ENCODE measurements at places on chromosomes 5 and 9.

DNA sequence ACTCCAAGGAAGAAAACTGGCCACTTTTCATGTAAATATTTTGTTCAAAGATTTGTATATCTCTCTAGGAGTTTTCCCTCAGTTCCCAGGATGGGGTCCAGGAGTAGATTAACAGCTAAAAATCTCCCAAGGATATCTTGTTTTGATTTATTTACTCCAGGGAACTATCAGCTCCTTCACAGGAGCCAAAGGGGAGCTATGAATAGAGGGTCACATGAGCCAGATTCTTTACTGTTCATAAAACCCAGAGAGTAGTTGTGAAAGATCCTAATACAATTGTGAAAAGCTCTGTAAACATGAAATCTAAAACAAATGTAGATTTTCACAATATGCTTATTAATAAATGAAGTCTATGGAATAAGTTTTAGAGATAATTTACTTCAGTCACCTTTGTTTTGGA lies 16.9 kb downstream of the DIMT1 start:
- DNase-seq, result no peak

GRCh38 chr5:112228667-112229066 lies 190.4 kb downstream of the EPB41L4A start:
- no peak for DNase-seq

DNA sequence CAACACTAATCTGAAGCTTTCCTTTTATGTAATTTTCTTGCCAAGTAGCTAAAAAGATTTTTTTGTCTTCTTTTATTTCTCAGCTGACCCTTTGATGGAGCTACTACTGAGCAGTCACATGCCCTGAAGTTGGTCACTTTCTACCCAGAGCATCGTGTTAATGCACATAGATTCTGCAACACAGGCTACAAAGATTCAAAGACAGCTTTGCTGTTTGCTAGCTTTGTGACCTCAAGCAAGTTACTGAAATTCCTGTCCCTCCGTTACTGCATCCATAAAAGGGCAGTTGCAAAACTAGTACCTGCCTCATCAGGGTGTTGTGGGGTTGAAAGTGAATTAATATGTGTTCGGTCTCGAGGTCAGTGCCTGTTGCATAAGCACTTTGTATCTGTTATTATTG lies 179.9 kb downstream of the GAS1 start:
- DNase-seq, result no peak

- DNase-seq, result no peak
These were observed 30.0 kb upstream of the TRIO start for GRCh38 chr5:14112998-14113652.

GRCh38 chr9:121887553-121888437 lies 205.3 kb downstream of the TTLL11 start:
- peak; percentile 79 for DNase-seq

- peak; percentile 20 for DNase-seq
These were observed 9.4 kb downstream of the PRELID2 start for GRCh38 chr5:145825751-145826180.

DNA sequence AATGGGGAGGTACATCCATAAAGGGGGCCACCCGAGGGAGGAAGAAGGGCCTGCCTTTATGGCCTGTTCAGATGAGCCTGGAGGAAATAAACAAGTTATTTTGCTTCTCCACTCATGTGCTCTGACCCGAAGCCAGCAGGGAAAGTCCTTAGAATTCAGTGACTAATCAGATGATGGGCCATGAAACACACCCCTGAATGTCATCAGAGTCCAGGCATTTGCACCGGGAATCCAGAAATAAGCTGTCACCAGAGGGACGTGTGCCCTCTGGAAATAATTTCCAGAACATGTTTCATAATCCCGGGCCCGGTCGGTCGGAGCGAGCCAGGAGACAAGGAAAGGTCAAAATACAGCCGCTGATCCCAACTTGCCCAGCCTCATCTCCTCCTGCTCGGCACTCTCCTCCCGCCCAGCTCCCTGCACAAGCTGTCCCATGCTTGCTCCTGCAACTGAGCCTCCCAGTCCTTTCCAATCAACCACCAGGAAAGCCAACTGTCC lies 73.6 kb upstream of the ZNF622 start:
- DNase-seq, result no peak

DNA sequence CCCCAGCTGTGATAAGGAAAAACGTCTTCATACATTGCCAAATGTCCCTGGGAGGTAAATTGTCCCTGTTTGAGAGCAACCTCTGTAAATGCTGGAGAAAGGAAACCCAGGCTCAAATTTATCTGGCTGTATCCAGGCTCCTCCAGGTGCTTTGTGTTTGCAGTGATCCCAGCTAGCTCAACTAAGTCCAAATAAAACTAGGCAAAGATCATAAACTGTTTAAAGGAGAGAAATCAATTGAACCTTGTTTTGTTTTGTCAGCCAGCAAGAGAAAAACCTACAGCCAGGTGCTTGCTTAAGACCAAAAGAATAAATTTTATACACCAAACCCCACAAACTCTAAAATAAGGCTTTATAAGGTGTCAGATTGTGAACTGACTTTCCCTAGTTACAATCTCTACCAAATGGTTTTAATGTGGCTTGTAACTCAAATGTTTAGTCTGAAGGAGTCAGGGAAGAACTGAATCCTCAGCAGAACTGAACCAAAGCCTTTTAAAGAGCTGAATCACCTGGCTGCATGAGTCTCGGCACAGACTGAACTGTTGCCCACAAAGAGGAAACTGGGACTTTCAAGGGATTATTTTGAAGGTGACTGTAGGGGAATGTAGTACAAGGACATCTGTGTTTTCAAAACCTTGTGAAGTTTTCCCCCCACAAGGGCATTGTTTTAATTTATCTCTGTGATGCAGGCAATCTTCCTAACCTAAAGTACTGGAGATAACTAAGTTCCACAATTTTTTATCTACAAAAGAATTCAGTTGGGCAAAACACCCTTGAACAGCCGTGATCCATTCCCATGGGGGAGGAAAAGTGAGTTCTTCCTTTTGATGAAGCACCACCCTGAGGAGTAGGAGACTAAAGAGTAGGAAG lies 201.7 kb upstream of the TARS1 start:
- DNase-seq, result no peak

GRCh38 chr9:7785813-7786212 lies 13.8 kb downstream of the DMAC1 start:
- DNase-seq, result no peak

DNA sequence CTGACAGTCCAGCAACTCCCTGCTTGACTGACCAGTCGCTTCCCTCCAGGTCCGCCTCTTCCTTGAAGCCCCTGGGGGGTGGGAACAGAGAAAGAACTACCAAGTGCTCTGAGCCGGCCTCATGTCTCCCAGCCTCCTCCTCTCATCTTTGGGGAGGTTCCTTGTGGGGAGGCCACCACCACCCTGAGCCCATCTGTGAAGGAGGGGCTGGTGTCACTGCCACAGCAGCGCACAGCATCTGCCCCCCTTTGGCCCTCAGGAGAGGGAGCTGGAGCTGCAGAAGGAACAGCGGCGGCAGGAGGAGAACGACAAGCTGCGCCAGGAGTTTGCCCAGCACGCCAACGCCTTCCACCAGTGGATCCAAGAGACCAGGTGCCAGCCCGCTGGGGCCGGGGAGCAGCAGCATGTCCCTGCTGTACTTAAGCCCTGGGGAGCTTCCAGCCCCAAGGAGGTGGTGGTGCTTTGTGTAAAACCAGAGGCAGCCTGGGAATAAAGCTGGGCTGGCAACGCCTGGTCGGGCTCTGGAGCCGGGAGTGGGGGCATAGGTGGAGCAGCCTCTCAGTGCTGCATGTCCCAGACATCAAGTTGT lies 29.4 kb downstream of the DYNC2I2 start:
- no peak for DNase-seq

- no peak for DNase-seq
These were observed 566 bp downstream of the IRX2 start for GRCh38 chr5:2750758-2751464.

DNA sequence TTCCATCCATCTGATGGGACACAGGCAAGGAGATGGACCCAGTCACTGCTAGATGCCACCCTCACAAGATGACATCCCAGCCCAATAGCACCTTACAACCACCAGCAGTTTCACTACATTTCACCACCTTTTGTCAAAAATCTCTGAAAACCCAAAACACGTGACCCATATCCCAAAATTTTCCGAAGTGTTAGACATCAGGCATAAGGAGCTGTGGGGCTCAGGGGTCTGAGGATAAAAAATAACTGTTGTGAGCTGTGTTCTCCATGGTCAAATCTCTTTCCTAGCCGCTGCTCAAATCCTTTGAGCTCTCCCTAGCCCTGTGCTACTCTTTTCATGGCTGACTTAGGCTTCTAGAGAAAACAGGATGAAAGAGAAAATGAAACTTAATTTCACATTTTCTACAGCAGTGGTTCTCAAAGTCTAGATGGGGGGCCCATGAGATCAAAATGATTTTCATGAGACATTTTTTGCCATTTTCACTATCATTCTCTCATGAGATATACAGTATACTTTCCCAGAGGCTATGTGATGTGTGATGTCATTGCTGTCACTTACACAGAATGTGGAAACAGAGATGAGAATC lies 40.7 kb downstream of the TIMD4 start:
- no peak for DNase-seq

DNA sequence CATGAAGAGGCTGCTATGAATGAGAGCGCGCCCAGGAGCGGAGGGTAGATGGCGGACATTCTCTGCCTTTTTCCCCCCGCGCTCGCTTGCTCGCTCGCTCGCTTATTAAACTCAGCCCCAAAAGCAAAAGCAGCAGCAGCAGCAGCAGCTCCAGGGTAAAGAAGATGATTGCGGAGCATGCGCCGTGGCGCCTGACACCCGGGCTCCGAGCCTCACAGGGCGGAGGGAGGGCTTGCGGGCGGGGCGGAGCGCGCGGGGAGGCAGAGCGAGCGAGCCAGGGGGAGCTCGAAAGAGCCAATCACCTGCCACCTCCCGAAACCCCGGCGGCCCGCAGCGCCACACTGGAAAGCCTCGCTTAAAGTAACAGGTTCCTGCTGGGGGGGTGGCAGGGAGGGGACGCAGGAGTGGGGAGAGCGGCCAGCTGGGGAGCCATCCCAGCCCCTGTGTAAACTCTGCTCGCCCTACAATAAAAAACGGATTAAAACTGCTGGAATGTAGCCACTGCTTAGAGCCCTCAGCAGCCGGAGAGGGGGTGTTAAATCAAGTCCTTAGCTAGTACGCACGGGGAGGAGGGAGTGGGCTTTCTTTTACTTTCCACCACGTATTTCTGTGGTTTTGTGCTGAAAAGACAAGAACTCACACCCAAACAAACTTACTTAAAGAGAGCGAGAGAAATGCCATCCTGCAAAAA lies at the start of gene MLLT3:
Gene MLLT3 (minus strand): TSS at position 170 of the 691 bp plus-strand sequence.
- DNase-seq, result peak; percentile 85

DNA sequence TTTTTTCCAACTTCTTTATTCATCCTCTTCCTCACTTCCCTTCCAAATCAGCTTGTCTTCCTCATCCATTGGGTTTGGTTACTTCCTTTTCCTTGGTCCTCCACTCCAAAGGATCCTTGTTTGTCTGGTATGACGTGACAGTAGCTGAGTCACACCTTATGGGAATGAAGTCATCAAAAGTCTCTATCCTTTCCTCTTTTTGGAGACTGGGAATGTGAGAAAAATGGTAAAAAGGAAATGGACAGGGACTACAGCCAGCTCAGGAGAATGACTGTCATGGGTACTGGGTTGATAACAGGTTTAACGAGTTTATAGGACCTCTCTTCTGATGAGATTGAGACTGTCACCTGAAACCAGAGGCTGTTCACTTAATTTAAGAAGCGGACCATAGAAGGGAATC lies 76.2 kb upstream of the MYO10 start:
- DNase-seq, result no peak

- DNase-seq, result no peak
These were observed 13.6 kb downstream of the AHRR start for GRCh38 chr5:334903-335739.

GRCh38 chr5:16467363-16468219 lies 2.0 kb upstream of the ZNF622 start:
- DNase-seq, result no peak

GRCh38 chr5:117144086-117144485 lies 569.5 kb upstream of the SEMA6A start:
- DNase-seq, result no peak

DNA sequence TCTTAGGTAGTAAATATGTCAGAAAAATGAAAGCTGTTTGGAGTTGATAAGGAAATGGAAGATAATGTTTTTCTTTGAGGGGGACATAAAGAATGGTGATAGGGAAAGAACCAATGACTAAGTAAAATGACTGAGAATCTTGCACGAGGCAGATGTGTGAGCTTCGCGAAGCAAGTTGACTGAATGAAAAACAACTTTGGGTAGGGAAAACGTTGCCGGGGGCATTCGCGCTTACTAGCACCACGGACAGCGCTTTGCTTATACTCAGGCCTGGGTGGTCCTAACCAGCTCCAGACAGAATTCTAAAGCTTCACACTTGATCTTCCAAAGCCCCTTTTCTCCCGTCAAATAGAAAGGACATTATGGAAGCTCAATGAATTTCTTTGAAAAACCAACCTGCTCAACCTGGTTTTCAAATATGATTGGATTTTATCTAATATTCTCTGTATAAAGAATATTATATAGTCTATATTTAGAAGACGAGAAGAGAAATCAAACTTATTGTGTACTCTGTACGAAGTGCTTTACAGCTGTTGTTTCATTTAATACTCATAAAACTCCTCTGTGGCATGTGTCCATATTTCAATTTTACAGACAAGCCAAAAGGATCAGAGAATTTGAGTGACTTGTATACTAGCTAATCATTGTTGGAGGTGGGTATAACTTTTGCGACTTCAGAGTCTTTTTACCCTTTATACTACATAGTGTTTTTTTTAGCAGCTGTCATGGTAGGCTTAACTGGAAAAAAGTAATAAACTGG lies 1.9 kb upstream of the CDKN2B start:
- DNase-seq, result no peak

- no peak for DNase-seq
These were observed 30.2 kb upstream of the CCNG1 start for GRCh38 chr5:163407034-163407655.

DNA sequence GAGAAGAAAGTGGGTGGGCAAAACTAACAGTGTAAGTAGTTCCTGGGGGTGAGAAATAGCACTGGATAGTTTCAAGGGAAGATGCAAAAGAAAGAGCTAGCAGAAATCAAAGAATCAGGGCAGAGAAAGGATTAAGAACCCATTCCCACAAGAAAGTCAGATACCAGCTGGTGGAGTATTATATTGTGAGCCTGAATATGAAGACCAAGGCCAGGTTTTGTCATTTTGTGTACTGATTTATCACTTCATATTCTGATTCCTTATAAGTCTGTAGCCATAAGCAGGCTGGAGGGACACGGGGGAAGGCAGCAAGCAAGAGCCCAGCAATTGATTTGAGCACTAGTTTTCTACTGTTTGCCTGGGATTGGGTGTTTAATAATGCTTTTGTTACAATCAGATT lies 80.2 kb downstream of the FREM1 start:
- no peak for DNase-seq

DNA sequence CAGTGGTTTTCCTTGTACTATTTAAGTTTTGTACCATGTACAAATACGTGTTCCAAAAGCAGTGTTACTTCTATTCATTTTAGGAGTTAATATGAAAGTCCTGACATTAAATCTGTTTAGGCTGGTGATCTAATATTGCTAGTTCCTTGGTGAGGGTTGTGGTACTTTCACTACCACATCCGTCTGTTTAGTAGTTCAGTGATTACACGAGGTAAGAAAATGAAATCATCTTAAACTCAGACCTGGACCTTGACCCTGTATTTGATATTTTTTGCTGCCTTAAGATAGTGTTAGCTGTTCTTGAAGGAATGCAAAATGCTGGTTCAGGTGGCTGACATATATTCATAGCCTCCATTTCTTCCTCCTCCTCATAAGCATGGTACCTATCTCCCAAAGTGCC lies 50.3 kb downstream of the MTAP start:
- no peak for DNase-seq

Measured in brain pericyte (primary cell).